ENCODE measurements at places on chromosomes 7 and 10.

- no peak for DNase-seq
These were observed 56.8 kb downstream of the GLRX3 start for GRCh38 chr10:130193033-130193432.

GRCh38 chr10:2978111-2978510 is 89.2 kb upstream of the PFKP start:
- DNase-seq, result no peak

- DNase-seq, result no peak
These were observed 26.6 kb downstream of the TBXAS1 start for GRCh38 chr7:139855498-139856270.

- no peak for DNase-seq
These were observed 72.9 kb upstream of the KIAA1217 start for GRCh38 chr10:24136070-24136469.

DNA sequence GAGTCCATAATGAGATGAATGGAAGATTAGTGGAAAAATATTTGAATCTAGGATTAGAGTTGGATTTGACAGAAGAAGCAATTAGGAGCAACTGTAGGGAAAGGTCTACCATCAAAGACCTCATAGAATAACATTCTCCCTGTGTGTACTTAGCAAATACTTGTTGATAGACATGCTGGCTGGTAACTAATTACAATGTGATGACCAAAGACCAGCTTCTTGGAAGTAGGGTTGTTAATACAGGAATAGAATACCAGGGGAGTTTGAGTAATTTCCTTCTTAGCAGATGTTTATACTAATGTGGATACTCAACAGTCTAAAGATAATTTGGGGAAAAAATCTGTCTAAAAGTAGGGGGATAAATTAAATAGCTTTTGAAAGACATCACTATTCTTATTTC is 357.5 kb upstream of the BMPER start:
- no peak for DNase-seq
